ENCODE measurements at places on chromosomes 6 and 20.

GRCh38 chr6:150535151-150535804 is 64.4 kb upstream of the PLEKHG1 start:
- DNase-seq, result no peak

GRCh38 chr20:46142124-46142523 is 24.0 kb downstream of the CD40 start:
- no peak for DNase-seq

GRCh38 chr6:34090529-34090928 is 55.4 kb downstream of the GRM4 start:
- DNase-seq, result no peak

DNA sequence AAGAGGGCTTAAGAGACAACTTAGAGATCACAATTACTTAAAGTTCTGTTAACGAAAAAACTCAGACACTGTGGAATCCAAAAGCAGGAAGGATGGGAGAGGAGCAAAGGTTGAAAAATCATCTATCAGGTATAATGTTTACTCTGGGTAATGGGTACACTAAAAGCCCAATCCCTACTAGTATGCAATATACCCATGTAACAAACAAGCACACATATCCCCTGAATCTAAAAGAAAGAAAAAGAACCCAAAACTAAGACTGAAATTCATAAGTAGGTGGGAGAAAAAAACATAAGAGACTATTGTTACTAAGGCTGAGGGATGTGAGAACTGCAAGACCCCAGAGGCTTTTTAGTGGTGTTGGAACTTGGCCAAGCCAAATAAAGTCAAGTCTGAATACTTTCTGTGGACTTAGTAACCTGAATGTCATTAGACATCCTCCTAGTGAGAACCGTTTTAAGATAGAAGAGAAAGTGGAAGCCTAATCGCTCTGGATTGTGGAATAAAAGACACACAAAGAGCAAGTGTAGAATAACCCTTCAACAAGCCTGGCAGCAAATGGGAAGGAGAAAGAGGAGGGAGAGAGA is 189.4 kb upstream of the RNF217 start:
- no peak for DNase-seq

DNA sequence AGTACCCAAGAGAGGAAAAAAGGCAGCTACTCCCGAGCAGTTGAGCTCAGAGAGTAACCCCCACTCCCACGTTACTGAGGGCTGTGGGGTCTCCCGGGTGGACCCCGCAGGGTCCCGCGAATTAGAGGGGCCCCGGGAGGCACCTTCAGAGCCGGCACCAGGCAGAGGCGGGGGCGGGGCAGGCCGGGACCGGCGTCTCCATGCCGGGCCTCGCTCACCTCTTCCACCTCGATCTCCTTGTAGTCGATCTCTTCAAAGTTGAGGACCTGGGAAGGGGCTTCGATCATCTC is 381 bp downstream of the MAP3K7 start:
- DNase-seq, result no peak

- no peak for DNase-seq
Measured at GRCh38 chr6:114260810-114261209, 82.0 kb downstream of the HS3ST5 start.

DNA sequence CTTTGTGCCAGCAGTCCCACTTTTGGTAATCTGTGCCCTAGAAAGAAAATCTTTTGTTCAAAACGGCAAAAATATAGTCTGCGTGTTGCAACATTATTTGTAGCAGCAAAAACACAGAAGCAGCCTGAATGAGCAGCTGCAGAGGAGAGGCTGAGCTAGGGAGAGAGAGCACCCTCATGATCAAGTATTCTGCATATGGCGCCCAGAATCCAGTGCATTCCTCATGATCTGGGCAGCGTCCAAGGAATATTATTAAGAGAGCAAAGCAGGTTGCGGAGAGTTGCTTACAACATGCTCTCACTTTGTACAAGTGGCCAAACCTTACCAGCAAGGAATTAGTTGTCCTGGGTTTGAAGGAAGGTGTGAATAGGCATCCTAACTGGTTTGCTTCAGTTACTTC is 25.9 kb downstream of the KIZ start:
- no peak for DNase-seq

GRCh38 chr6:38459291-38459690 is 180.4 kb downstream of the BTBD9 start:
- DNase-seq, result no peak

DNA sequence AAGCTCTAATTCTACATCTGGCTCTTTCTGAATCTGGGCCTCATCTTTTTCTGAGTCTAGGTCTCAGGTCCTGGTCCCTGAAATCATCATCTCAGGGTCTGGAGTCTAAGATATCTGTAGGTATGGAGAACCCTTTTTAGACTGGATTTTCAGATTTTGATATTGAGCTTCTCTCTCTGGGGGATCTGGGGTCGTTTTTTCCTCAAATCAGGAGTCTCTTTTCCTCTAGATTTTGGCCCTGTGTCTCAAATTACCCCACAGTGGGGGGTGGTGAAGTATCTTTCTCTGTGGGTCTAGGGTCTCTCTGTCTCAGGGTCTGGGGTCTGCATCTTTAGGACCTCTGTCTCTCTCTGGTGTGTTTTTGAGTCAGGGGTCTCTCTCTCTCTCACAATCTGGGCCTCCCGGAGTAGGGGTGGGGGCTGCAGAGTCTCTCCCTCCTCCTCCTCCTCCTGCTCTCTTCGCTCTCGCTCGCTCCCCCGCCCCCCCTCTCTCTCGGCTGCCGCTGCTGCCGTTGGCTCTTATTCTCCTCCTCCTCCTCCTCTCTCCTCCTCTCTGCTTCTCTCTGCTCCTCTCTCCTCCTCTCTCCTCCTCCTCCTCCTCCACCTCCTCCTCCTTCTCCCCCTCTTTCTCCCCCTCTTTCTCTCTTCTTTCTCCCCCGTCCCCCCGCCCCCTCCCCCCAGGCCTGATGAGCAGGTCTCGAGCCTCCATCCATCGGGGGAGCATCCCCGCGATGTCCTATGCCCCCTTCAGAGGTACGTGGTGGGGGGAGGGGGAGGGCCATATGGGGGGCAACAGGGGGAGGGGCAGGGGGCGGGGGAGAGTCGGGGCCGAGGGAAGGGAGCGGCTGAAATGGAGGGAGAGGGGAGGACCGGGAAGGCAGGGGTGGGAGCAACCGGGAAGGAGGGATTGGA is at the start of gene SYNGAP1:
Gene SYNGAP1, plus strand, starts transcription at position 486 of the 911 bp plus-strand sequence. Its CDS starts 200 bp downstream, at position 686.
- DNase-seq, result no peak

DNA sequence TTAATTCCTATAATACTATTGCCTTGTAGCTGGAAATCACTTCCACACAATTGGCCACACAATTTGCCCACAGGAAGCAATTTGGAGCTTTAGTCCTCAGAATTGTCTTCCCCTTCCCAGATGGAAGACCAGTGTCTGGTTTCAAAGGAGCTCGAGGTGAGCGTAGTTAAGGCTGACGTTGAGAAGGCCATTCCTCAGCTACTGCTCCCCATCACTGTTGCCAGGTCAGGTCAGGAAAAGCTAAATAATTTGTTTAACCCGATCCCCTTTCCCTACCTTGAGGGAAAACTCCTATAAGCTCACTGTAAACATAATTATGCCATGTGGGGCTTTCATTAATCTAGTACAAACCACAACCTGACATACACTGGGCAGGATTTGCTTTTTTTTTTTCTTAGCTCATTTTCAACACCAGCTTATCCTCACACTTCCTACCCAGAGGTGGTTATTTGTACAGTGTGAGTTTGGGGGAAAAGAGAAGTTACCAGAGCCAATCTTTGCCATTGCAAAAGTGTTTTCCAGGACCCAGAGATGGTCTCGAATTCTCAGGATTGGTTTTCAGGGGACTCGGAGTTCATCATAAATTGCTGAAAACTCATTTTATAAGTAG is 242.7 kb downstream of the CLIC5 start:
- DNase-seq, result no peak

- no peak for DNase-seq
Measured at GRCh38 chr20:38840894-38841470, 35.5 kb downstream of the PPP1R16B start.

DNA sequence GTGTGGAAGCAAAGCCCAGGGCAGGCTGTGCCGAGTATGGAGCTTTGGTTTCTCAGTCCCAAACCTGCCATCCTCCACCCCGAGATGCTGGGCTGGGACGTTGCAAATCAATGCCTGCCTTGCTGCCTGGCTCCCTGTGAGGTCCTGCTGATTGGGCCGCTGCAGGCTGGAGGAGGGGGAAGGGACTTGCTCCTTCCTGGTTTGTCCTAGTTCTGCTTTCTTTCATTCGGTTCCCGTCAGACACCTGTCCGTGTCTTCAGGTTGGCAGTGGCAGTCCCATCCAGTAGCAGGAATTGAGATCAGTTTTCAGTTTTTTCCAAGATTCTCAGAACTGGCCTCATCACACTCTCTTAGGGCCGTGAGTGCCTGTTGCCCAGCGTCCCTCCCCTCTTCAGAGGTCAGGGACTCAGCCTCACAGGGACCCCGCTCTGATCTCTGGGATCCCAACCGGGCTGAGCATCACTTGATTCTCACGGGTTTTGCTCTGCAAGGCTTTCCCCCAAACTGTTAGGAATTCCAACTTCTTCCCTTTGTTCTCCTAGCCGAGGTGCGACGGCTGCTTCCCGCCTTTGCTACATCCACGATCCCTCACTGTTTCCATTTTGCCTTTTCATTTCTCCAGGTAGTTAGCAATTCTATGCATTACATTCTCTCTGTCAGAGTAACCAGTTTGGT is 24.2 kb upstream of the TAGAP start:
- no peak for DNase-seq

- DNase-seq, result no peak
Measured at GRCh38 chr6:16441262-16441661, 202.9 kb downstream of the GMPR start.

DNA sequence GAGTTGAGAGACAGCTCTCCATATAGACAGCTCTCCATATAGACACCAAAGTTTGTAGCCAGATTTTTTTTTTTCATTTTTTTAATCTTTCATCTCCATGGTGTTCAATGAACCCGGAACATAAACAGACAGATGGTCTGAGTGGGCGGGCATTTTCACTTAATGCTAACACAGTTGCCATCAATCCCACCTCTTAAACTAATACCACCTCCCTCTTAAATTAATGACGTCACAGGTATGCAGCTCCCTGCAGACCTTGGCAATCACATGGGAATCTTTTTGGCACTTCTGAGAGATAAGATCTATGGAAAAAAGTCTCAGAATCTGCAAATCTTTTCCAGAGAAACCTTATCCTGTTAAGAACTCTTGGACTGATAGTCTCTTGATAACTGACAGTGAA is 43.2 kb downstream of the PFDN4 start:
- no peak for DNase-seq

GRCh38 chr6:82085701-82086100 is 161.8 kb downstream of the IBTK start:
- DNase-seq, result no peak

- DNase-seq, result no peak
Measured at GRCh38 chr6:132865364-132865763, 51.0 kb downstream of the RPS12 start.

- DNase-seq, result no peak
Measured at GRCh38 chr20:14758356-14758755, 420.9 kb upstream of the FLRT3 start.

DNA sequence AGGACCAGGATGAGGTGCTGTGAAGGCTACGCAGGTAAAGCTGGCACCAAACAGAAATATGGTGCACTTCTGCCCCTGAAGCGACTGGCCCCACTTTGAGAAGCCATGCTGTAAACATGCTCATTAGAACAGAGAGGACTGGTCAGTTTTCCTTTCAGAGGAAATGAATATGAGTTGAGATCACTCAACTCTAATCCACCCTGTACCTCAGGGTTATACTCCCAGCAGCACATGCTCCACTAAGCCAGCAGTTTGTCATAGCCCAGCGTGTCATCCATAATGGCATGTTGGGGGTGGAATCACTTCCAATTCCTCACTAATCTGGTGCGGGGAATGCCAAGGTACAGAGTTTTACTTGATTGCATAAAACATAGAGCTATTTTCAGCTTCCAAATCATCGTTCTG is 98.1 kb downstream of the HIVEP2 start:
- no peak for DNase-seq

- no peak for DNase-seq
Measured at GRCh38 chr6:30544666-30545272, 11.5 kb downstream of the GNL1 start.
